ENCODE measurements at places on chromosomes 2 and 18. TPM values are rescaled to one million over a fixed set of nuclear protein-coding genes. Genes with fewer than 3 reads are reported as not detected.
A peak's percentile ranks its signal among the peaks of the same experiment; 100 is the strongest.

GRCh38 chr2:176814740-176815367, 397.7 kb upstream of the HNRNPA3 start:
- DNase-seq: peak; percentile 2

- no peak for DNase-seq
Observed at GRCh38 chr2:173130496-173131465, 55.1 kb downstream of the MAP3K20 start.

- DNase-seq: no peak
Observed at GRCh38 chr2:161223139-161223732, 63.0 kb downstream of the TANK start.

- DNase-seq: peak; percentile 36
Observed at GRCh38 chr2:187959821-187960220, 331.9 kb upstream of the GULP1 start.

MARCHF4 gene
- 16.7 TPM for total RNA-seq

DNA sequence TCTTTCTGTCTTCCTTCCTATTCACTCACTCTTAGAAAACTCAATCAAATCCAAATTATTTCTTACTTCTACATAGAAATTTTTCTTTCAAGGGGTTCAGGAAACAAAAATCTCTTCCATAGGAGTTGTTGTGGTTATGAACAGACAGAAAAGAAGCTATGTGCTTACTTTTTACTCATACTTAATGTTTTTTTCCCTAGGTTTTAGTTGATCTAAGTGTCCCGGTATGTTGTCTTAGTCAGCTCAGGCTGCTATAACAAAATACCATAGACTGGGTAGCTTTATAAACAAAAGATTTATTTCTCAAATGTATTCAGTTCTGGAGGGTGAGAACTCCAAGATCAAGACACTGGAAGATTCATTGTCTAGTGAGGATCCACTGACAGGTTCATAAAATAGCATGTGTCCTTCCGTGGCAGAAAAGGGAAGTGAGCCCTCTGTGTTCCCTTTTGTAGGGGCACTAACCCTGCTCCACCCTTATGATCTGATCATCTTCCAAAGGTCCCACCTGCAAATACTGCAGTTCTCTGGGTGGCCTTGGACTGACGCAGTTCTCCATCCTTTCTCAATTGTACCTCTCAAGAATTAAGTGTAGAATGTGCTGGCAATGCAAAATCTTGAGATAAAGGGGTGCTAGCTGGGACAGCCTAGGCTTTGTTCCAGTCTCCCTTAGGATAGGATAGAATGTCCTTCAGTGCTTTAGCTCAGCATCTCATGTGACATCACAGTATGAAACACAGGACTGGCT, 14.4 kb upstream of the VRK2 start:
- DNase-seq: no peak

- no peak for DNase-seq
Observed at GRCh38 chr2:236664136-236664535, 94.5 kb downstream of the ACKR3 start.

PLEK gene
- total RNA-seq: not detected

- no peak for DNase-seq
Observed at GRCh38 chr2:29193111-29193510, 77.9 kb downstream of the CLIP4 start.

- DNase-seq: no peak
Observed at GRCh38 chr2:31415421-31415820, 879 bp upstream of the XDH start.

HSBP1L1 gene
- total RNA-seq: 26.1 TPM

DNA sequence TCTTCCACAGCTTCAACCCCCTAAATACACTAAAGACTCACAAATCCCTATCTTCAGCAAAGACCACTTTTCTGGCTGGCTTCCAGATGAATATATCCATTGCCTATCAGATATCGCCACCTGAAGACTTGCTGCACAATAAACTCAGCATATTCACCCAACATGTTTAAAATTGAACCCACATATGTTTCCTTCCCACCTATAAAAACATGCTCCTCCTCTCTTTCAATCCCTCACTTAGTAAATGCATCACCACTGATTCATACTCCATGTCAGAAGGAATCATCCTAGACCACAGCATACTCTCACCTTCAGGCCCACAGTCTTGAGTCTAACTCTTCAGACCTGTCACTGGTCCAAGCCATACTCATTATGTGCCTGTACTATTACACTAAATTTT, 5.3 kb downstream of the SPC25 start:
- DNase-seq: peak; percentile 83

SATB2 gene
- 2.8 TPM for total RNA-seq

- DNase-seq: no peak
Observed at GRCh38 chr2:219995991-219996765, 368.7 kb downstream of the SLC4A3 start.

- DNase-seq: no peak
Observed at GRCh38 chr18:75226286-75226955, 15.8 kb downstream of the TSHZ1 start.

RESP18 gene
- not detected for total RNA-seq

DNA sequence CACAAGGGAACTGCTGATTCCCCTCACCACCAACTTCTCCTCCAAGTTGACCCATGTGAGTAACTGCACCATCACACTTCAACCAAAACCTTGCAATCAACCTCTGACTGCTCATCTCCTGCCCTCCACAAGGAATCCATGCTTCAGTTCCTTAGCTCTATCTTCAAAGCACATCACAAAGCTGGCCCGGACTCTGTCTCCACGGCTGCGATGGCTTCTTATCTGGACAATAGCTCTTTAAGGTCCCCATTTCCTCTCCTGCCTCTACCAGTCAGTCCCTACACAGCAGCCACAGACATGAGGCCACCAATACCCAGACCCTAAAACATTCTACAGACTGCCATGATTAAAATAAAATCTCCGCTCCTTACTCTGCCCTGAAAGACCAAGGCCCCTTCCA, 25.7 kb downstream of the MBOAT2 start:
- no peak for DNase-seq

GRCh38 chr2:85326406-85327159, 1.2 kb downstream of the TGOLN2 start:
- no peak for DNase-seq

DNA sequence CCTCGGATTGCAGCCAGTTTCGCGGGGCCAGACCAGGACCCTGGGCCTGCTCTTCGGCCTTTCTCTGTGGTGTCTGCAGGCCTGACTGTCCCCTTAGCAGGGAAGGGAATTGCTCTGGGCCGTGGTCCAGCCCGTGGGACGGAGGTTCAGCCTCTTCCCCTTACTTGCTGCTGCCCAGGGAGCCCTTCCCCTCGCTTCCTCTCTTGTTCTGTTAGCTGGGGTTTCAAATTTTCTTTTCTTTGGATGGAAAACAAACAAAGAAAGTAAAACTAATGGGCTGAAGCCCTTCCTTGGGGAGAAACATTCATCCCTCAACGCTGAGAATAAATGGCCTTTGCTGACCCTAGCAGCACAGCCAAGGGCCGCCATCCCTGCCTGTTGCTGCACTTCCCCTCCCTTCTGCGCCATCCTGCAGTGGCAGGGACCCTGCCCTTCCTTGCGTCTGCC, 52.4 kb downstream of the ASAP2 start:
- DNase-seq: no peak

- DNase-seq: no peak
Observed at GRCh38 chr2:37984176-37984575, 59.1 kb downstream of the RMDN2 start.

GRCh38 chr18:49500201-49500921, 13.3 kb upstream of the C18orf32 start:
- DNase-seq: no peak

DNA sequence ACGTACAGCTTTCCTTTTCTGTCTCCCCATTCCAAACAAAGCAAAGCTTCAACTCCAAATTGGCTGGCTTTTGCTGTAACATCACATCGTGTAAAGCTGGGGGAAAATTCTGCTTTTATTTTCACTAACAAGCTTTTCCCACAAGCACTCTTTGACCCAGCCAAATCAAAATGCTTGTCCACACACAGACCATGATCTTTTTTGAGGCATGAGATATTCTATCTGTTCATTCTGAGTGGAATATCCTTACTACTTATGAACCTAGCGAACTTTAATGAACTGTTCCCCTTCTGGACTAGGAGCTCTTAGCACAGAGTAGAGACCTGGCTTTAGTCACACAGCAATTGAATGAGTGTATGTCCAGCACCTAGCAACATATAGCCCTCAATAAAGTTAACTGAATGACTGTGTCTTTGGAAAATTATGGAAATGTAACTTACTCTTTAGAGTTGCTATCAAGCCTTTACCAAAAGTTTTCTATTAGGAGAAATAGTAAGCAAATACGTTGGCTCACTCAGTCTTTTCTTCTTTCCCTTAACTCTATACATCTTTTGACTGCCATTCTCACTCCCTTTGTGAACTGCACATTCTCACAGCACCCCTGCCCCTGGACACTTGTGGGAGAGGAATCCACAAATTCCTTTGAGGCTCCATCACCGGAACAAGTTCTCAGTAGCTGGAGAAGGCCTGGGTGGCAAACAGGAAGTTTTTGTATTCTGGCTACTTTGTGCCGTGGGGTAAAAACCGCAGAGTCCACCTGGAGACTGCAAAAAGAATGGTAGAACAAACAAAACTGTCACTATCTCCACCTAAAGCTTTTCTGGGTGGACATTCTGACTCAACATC, 1.3 kb upstream of the UBE2E3 start:
- DNase-seq: peak; percentile 73

GRCh38 chr2:71190656-71191569, 36.0 kb downstream of the PAIP2B start:
- DNase-seq: peak; percentile 5

DNA sequence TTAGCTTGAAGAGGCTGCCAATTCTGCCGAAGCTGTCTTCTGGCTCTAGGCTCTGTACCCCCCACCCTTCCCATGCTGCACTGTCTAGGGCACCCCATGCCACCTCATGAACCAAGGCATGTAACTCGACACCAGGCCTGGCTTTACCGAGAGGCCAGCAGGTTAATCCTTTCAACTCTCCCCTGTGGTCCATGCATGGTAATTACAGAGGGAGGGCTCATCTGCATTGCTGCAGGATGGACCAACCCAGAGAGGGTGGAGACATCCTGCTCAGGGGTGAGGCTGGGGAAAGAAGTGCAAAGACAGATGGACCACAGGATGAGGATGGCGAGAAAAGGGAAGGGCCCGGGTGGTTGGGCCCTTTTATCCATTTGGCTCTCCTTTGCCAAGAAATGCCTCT, 65.8 kb downstream of the KCTD1 start:
- DNase-seq: no peak

- DNase-seq: peak; percentile 61
Observed at GRCh38 chr2:121746071-121746578, 9.3 kb upstream of the TSN start.

POTEI gene
- total RNA-seq: not detected

- peak; percentile 8 for DNase-seq
Observed at GRCh38 chr2:201698588-201699226, at the start of gene MPP4. Gene MPP4, minus strand, starts transcription at chr2:201698644. Its CDS starts 4,690 bp downstream, at chr2:201693954.

TLX2 gene
- total RNA-seq: not detected

SCYGR5 gene
- total RNA-seq: not detected

IL36RN gene
- 0.88 TPM for total RNA-seq

LONRF2 gene
- total RNA-seq: not detected

DNA sequence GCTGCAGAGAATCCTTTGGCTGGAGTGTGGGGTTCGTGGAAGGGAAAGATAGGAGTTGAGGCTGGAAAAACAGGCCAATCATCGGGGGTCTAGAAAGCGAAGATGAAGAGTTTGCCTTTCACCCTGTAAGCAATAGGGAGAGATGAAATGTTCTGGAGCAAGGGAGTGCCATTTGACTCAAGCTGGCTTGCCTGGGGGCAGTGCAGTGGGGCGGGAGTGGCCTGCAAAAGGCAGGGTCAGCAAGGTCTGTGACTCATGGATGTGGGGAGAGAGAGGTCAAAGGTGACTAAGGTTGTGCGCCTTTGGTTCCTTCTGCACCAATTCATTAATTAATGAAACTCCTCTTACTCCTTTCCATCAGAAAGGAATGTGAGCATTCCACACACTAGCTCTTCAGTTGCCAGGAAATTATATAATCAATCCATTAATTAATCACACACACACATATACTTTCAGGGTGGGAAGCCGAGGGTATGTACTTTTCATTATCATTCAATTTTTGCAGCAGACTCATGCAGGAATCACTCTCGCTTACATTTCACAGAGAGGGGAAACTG, 227.6 kb downstream of the MYCN start:
- no peak for DNase-seq

CYP26B1 gene
- total RNA-seq: 0.31 TPM

CHRNA1 gene
- not detected for total RNA-seq

BARD1 gene
- 21.1 TPM for total RNA-seq

DNA sequence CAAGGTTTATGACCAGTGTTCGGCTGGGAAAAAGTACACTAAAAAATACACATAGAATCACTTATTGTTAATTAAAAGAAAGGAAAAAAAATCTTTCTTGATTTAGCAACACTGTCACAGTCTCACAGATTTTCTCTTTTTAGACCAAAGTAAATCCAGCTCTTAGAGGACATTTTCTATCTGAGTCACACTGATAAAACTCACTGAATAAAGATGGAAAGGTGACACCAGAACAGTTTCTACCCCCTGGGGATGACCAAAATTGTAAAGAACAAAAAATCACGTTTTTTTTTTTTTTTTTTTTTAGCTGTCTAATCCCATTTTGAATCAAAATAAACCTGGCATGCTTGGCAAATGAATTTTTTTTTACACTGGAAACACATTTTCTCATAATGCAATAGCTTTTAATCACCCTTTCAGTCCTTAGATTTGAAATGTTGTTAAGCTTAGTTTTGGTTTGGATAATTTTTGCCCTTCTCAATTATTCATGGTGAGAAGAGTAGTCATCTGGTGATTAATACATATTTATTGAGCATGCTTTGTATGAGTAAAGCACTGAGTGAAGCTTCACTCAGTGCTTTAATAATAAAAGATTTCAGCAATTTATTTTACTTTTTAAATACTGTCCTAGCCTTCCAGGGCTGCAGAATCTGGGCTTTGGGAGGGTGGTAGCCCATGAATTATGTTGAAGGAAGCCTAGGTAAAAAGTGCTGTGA, 886.3 kb downstream of the SLC4A3 start:
- DNase-seq: no peak

ANKRD62 gene
- total RNA-seq: not detected

All from foreskin keratinocyte (primary cell).